Ammon's horn (tissue), 1 donor: ENCODE measurements at places on chromosomes 12 and 14.

DNA sequence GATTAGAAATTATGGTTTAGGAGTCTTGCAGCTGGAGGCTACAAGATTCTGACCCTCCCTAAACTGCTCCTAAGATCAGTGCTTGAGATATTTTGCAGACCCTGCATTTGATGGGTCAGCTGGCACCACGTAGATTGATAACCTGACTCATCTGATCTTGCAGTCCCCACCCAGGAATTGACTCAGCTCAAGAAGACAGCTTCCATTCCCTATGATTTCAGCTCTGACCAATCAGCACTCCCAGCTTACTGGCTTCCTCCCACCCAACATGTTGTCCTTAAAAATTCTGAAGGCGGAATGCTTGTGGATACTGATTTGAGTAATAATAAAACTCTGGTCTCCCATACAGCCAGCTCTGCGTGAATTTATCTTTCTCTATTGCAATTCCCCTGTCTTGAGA lies 23.2 kb upstream of the MTHFD1 start:
- no peak for DNase-seq

GRCh38 chr12:76457818-76458217 lies 101.8 kb downstream of the OSBPL8 start:
- DNase-seq, result no peak

GRCh38 chr14:73753887-73754795 lies 40.0 kb upstream of the PNMA1 start:
- peak; percentile 83 for DNase-seq

- no peak for DNase-seq
Observed at GRCh38 chr14:41785696-41786095, 179.0 kb downstream of the LRFN5 start.

DNA sequence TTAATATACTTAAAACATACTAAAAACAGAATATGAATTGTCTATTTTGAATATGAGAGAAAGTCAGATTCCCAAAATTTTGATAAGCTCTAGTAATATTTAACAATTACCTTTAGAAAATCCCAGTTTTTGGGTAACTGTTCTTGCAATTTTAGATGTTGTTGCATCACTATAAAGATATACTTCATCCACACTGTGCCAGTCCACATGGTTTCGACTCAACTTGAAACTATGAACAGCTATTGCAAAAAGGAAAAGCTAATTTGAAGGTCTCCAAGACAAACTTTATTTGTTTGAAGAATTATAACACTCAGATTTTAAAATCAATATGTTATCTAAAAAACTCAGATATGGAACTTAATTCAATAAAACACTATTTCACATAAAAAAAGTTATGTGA lies 59.9 kb downstream of the DDHD1 start:
- no peak for DNase-seq

- peak; percentile 38 for DNase-seq
Observed at GRCh38 chr14:65961004-65961403, 525.2 kb upstream of the CCDC196 start.

DNA sequence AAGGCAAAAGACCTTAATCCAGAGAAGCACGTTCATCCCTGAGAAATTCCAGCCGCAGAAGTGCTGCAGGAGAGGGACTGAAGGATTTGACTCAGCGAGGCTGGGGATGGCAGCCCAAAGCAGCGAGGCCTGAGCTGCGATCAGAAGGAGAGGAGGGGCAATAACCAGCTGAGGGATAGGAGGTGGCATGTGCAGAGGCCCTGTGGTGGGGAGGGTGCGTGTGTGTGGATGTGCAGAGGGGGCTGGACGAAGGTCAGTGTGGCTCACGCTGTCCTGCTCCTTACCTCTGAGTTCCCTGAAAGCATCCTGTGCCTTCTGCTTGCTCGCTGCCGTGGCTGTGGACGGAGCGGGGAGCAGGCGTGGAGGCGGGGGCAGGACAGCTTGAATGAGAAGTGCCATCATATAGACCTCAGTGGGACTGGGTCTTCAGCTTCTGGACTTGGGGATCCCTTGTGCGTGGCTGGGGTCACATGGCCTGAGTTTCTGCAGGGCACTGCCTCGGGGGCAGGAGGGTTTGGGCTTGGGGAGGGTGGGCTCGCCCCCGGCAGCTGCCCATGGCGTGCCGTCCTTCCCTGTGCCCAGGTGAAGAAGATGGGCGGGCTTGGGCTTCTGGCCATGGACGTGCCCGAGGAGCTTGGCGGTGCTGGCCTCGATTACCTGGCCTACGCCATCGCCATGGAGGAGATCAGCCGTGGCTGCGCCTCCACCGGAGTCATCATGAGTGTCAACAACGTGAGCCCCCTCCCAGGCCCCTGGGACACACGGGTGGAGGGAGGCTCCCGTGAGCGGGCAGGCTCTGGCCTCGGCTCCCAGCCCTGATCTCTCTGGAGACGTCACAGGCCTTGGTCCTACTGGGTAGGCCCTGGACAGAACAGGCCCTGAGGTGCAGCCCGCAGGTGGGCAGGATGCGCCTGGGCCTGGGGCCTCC lies 11.0 kb downstream of the ACADS start:
- no peak for DNase-seq

GRCh38 chr14:93998871-93999403 lies 1.8 kb downstream of the CCDC197 start:
- DNase-seq, result no peak

GRCh38 chr14:99996951-99997571 lies 68.2 kb upstream of the EVL start:
- no peak for DNase-seq

DNA sequence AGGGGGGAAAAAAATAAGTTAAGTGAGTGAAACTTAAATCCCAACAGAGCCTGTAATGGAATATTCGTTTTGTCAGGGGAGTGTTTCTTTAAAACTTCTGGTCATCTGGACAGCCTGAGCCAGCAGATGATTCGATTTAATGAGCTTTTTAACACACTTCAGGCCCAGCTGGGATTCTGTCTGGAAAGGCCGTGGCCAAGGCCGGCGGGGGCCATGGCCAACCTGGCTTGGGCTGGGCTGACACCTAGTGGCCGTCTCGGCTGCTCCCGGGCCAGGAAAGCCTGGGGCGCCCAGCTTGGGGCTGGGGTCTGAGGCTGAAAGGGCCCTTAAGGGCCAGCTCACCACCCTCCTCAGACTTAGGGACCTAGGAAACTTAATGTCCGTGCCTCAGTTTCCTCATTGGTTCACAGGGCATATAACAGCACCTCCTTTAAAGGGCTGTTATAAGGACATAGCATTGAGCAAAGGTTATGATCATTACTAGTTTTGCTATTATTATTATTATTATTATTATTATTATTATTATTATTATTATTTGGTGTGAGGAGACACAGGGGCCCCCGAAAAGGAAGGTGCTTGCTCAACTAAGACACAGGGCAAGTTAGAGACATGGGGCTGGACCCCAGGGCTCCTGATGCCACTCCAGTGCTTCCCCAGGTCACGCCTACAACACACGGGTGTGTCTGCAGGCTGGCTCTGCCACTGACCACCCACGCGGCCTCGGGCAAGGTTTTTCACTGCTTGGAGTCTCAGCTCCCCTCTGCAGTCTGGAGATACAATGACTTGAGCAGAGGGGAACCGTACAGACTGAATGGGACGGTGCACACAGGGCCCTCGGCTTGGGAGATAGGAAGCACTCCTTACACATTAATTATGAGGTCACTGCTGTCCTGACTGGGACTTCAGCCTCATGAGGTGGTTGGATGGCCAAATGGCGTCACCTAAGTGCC lies 84.0 kb downstream of the SYNE3 start:
- DNase-seq, result peak; percentile 68
